Tongue (tissue), 3 donors: ENCODE measurements at places on chromosomes 7 and 10.

DNA sequence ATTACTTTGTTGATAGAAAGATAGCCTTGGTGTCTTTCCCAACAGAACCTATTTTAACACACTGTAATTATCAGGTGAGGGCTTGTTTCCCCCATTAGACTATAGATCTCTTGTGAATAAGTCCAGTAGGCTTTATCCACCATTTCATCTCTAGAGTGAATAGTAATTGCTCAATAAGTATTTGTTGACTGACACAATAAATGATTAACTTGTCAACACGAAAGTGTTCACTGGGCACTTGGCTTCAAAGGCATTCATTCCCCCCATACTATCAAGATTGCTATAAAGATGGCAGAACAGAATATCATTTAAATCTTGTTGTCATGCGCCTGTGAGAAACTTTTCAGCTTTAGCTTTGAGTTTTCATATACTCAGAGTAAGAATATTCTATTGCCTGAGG is 424.5 kb upstream of the LRRTM3 start:
- no peak for DNase-seq

DNA sequence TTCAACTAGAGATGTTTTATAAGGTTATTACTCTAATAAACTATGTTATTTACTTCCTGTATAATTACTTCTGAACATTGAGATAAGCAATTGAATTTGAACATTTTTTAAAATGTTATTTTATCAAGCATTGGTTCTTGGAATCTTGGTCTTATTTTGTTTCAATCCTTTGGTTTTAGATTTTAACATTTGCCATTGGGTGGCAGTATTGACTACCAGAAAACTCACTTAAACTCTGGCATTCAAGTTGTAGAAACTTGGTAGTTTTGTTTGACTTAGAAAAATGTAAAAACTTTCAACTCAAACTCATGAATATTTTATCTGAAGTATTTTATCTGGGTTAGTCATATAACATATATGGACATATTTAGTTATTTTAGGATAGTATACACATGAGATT is 48.1 kb downstream of the ATRNL1 start:
- DNase-seq, result peak; percentile 27

DNA sequence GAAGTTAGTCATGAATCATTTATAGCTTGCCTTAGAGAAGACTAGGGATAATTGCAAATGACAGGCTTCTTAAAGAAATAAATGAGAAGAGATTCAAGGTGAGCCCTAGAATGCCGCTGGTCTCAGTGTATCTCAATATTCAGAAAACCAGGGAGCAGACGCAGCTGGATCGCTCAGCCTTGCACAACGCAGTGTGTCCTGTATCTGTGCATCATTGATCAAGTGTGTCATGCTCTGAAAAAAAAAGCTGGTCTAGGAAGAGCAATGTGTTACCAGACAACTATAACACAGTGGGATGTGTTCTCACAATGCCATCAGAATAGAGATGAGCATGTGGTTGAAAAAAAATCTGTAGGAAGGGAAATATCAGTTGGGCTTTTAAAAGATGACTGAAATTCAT is 230.1 kb downstream of the CALN1 start:
- DNase-seq, result no peak

DNA sequence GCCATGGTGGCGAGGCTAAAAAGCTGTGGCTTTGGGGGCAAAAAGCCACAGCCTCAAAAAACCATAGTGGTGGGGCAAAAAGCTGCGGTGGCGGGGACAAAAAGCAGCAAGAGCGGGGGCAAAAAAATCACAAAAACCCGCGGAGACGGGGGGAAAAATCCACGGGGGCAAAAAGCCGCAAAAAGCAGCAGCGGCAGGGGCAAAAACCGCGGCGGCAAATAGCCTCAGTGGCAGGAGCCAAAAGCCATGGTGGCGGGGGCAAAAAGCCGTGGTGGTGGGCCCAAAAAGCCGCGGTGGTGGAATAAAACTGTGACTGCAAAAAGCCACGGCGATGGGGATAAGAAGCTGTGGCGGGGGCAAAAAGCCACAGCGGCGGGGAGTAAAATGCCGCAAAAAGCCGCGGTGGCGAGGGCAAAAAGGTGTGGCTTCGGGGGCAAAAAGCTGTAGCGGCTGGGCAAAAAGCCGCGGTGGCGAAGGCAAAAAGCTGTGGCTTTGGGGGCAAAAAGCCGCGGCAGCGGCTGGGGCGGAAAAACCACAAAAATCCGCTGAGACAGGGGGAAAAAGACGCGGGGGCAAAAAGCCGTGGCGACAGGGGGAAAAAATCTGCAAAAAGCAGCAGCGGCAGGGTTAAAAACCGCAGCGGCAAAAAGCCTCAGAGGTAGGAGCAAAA is 526.6 kb downstream of the ZNF33B start:
- DNase-seq, result no peak

- DNase-seq, result no peak
Observed at GRCh38 chr7:77276120-77276519, 76.5 kb upstream of the FGL2 start.

- no peak for DNase-seq
Observed at GRCh38 chr10:1141701-1142100, 85.5 kb downstream of the WDR37 start.

- DNase-seq, result peak; percentile 24
Observed at GRCh38 chr10:1594372-1595241, 142.7 kb downstream of the ADARB2 start.

DNA sequence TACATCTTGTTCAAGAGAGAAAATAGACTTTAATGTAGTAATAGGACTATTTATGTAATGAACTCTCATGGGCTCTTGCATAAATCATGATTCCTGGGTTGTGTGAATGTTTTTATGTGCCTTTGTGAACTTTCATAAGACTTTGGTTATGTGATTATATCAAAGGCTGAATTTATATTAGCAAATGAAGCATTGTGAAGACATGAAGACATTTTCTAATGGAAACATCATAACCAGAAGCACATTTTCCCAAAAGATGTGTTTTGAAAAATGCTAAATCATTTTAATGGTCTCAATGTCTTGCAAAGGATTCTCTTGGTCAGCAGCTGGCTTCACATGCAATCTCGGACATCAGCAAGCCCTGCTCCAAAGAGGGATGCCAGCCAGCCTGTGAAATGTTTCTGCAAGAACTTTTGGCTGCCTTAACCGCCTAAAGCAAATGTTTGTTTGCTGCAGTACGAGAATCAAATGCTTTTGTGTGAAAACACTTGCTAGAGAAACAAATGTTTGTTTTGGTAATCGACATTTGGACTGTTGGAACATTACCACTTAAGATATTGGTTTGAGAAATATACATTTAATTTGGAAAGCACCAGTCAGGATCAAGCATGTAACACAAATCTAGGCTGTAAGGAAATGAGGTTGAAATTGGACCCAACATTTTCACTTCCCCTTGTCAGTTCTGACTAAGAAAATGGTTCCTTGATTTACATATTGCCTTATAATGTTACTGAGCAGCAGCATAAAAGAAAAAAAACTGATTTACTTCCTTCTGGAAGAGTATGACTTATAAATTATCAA is 102.1 kb downstream of the RTKN2 start:
- DNase-seq, result peak; percentile 10

DNA sequence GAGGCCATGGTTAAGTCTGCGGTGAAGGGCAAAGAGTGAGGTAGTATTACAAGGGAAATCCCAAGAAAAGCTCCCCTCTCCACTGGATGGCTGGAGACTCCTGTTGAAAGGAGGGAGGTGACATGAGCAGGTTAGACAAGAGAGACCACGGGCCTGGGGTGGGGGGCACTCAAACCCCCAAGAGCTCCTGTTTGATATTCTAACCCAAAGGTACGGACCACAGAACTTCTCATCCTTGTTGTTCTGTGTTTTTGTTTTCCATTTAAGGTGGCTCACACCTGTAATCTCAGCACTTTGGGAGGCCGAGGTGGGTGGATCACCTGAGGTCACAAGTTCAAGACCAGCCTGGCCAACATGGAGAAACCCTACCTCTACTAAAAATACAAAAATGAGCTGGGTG is 11.6 kb downstream of the VSTM4 start:
- no peak for DNase-seq

DNA sequence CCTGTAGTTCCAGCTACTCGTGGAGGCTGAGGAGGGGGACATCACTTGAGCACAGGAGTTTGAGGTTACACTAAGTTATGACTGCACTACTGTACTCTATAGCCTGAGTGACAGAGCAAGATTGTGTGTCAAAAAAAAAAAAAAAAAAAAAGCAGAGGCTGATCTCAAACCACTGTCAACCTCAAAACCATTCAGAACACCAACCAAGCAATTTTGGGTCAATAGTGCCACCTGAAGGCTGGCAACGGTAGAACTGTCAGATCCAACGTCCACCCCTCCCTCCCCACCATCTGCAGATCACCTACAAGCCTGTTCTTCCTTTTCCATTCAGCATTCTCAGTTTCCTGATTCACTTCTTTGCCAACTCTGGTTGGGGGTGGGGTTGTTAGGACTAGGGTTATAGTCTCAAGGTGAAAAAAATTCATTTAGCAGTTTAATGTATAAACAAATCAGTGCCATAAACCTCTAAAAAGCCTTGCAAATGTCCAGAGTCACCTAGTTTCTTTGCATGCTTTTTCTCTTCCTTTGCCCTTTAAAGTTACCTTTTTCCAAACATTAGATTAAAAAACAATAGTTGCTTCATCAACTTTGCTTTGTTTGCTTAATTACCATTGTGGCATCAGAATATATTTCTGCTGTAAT is 2.6 kb downstream of the MRPS33 start:
- DNase-seq, result peak; percentile 79

DNA sequence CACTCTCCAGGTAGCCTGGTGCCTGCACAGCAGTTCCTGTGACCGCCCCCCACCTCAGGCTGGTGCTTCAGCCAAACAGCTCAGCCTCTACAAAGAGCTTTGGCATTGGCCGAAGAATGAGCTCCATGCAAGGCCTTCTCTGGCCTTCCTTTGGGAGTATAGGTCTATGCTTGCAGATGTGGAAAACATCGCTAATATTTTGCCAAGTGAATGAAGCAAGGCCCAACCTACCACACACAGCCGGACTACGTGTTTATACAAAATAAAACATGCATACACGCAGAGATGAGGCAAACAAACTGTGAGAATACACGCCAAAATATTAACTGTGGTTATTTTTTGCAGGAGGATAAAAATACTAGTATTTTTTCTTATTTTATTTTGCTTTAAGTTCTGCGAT is 416.2 kb upstream of the C7orf33 start:
- DNase-seq, result no peak

DNA sequence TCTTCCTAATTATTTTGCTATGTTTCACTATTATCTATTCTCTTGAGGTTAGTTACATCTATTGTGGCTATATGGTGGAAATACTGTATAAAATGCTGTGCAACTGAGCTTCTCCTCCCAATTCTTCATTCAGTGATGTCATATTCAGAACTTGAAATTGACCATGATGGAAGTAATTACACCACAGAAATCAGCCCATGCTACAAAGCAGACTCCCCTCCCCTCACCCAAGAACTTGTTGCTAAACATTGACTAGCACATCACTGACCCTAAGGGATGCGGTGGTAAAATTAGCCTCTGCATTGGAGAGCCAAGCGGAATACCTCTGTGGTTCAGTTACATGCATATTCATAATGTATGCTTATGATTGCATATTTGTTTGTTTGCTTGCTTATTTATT is 8.8 kb downstream of the CALD1 start:
- DNase-seq, result no peak

GRCh38 chr10:14253079-14253478 is 77.6 kb downstream of the FRMD4A start:
- no peak for DNase-seq

DNA sequence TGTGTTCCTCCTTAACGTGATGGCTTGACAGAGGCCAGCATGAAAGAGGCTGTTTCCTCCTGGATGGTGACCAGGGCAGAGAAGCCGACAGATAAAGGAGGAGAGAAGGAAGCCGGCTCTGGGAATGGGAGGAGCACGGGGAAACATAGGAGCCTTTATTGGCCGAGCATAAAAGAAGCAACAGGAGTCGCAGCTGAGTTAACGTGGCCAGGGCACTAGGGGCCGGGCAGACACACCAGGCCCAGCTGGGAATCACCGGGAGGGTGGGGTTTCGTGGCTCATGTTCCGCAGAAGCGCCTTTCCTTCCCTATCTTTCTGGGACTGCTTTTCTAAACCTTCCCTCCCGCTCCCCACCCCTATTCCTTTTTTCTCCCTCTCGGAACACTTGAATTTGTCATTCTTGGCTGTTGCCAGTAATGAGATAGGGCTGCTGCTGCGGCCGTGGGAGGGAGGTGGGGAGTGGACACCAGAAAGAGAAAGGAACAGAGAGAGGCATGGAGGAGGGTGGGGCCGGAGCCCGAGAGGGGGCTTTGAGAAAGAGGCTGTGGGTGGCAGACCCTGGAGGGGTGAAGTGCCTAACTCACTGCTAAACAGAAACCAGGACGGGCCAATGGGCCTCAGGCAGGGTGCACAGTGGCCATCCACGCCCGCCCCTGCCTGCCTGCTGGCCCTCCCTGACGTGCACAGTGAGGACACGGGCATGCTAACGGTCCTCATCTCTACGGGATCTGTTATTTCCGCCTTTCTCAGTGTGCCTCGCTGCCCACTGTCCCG is 65.2 kb downstream of the COL13A1 start:
- DNase-seq, result peak; percentile 77

DNA sequence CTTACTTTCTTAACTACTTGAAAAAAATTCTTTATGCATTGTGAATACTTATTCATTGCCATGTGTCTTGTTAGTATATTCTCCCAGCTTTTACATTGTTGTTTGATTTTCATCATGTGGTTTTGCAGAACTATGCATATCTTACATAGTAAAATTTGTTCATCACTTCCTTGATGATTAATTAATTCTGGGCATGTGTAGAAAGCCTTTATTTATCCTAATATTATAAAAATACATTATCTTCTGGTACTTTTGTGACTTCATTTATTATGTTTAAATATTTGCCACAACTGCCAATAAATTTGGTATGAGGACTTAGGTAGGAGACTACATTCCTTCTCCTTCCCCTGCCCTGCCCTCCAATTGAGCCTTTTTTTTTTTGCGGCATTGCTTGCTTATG is 166.0 kb upstream of the ZNF32 start:
- no peak for DNase-seq

- no peak for DNase-seq
Observed at GRCh38 chr10:67110286-67110685, 184.4 kb downstream of the LRRTM3 start.

GRCh38 chr7:25742316-25742715 is 409.7 kb upstream of the NFE2L3 start:
- no peak for DNase-seq
